Right renal pelvis (tissue), 4 donors: ENCODE measurements at places on chromosomes 1 and 21.

GRCh38 chr1:229319487-229319886, 23.4 kb downstream of the CCSAP start:
- DNase-seq: no peak

GRCh38 chr1:23555270-23555985, 3.9 kb downstream of the ID3 start:
- no peak for DNase-seq

GRCh38 chr1:55037733-55038551, 1.4 kb upstream of the PCSK9 start:
- no peak for DNase-seq

- no peak for DNase-seq
Measured at GRCh38 chr1:35715568-35716002, 3.1 kb downstream of the C1orf216 start.

DNA sequence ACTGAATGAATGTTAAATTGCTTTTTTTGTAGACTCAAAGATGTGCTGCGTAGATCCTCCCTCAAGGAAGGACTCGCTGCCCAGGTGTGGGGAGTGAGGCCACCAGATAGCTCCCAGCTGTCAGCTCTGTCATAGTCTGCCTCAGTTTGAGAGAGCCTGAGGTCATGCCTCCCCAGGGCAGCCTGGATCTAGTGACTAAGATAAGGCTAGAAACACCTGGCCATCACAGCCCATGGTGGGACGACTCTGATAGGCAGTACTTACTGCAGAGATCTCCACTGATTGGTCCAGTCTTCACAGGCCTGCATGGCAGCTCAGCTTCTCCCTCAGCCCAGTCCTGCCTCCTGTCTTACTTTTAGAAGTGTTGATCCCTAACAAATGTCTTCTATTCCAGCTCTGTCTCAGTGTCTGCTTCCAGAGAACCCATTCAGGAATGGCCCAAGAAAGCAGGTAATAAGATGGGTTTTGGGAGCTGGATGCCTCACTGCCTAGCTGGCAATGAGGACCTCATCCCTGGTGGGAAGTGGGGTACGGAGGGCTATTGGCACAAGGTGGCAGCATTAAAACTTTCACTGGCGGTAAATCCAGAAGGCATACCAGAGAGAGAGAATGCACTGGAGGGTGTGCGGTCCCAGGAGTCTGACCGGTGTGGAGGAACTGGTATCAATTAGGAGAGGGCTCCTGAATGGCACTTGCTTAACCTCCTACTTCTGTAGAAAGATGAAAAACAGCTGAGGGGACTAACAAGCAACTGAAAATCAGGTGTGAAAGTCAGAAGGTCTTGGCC, 55.3 kb upstream of the GPR37L1 start:
- no peak for DNase-seq

DNA sequence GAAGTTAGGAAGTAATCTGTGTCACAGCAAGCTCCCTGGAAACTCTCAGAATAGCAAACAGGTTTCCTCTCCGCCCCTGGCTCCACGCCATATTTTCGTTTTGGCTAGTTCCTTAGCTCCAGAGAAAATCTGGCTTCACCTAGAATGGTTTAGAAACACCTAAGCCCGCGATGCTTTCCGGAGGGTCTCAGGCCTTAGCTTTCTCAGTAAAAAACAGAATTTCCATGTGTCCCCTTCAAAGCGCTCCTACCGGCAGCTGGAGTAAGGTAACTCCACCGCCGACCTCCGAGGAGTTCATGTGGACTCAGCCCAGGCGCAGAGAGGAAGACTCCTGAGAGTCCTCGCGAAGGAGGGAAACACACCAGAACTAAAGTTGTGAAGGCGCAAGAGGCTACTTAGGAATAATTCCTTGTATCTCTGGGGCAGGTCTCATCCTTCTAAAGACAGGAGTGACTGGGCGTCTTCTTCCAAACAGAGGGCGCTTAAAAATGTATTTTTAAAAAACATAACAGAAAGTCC, 406 bp downstream of the KIAA0040 start:
- peak; percentile 49 for DNase-seq
